ENCODE measurements at places on chromosomes 16 and 17. TPM values are rescaled to one million over a fixed set of nuclear protein-coding genes. Genes with fewer than 3 reads are reported as not detected.

DNA sequence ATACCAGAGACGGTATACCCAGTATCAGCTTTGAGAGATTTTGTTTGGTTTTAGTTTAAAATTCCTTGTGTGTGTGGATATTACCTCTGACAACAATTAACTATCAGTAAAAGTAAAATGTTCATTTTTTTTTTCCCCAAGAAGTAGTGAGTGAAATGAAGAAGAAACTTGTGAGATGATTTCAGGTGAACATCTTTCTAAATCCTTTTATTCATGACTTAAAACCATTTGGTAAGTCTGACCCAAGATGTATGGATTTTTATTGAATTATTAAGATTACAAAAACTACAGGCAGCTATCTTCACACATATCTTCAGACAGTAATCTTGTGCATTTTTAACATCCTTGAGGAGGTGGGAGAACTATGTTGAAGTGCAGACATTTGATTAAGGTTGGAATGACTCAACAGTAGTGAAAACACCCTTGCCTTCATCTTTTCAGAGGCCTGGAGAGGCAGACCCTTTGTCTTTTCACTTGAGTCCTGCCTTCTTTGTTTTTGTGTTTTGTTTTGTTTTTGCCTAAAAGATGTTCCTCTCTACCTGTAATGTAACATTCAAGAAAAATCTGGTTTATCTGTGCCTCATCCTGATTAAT, 240.3 kb upstream of the TBX2 start:
- no peak overlapping the region for H3K27ac ChIP-seq
- no peak overlapping the region for H3K4me3 ChIP-seq
- no peaks in the 10 kb centered on the region for H3K4me1 ChIP-seq
- no peak for DNase-seq
- no peaks in the 10 kb centered on the region for H3K27me3 ChIP-seq
- H3K36me3 ChIP-seq: no peaks in the 10 kb centered on the region

GRCh38 chr16:15576960-15577958, 65.7 kb downstream of the MARF1 start:
- no peaks in the 10 kb centered on the region for H3K27me3 ChIP-seq
- peaks cover 6% of the 10 kb centered on the region for H3K4me1 ChIP-seq
- no peak for DNase-seq
- H3K27ac ChIP-seq: no peak overlapping the region

Gene PROCA1
- total RNA-seq: 4.2 TPM

Gene OTOA
- 1.3 TPM for total RNA-seq

GRCh38 chr17:49795372-49795771, 6.9 kb downstream of the KAT7 start:
- no peaks in the 10 kb centered on the region for H3K4me1 ChIP-seq
- no peaks in the 10 kb centered on the region for H3K27me3 ChIP-seq
- no peak overlapping the region for H3K27ac ChIP-seq
- no peak for DNase-seq
- no peak overlapping the region for H3K4me3 ChIP-seq

DNA sequence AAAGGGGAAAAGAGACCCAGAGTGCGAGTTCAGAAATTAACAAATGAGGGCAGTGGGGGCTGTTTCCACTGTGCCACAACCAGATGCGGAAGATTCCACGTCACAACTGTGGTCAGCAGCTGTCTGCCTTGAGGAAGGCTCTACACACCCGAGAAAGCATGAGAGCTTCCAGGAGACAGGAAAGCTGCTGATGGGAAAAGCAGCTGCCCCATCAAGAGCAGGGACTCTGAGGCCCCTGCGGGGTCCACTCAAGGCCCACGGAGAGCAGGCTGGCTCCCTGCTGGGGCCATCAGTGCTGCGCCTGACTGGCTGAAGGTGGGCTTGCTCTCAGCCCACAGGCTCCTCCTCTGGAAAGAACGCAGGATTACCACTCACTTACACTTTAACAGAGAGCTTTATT, 14.8 kb upstream of the TRAP1 start:
- H3K4me3 ChIP-seq: no peak overlapping the region
- H3K4me1 ChIP-seq: no peaks in the 10 kb centered on the region
- no peak overlapping the region for H3K27ac ChIP-seq
- no peak for DNase-seq
- peaks cover 59% of the 10 kb centered on the region for H3K36me3 ChIP-seq

Gene EFCAB5
- 0.21 TPM for total RNA-seq
